ENCODE measurements at places on chromosomes 7 and 10.

- H3K4me1 ChIP-seq, result peaks cover 27% of the 10 kb centered on the region
- H3K27me3 ChIP-seq, result no peaks in the 10 kb centered on the region
- DNase-seq, result no peak
Measured at GRCh38 chr7:44145479-44145968, 4.4 kb upstream of the MYL7 start.

- no peaks in the 10 kb centered on the region for H3K36me3 ChIP-seq
- H3K27me3 ChIP-seq, result no peaks in the 10 kb centered on the region
- no peak overlapping the region for H3K27ac ChIP-seq
- H3K4me3 ChIP-seq, result no peak overlapping the region
- no peaks in the 10 kb centered on the region for H3K4me1 ChIP-seq
Measured at GRCh38 chr7:18798088-18798906, 302.7 kb downstream of the HDAC9 start.

DNA sequence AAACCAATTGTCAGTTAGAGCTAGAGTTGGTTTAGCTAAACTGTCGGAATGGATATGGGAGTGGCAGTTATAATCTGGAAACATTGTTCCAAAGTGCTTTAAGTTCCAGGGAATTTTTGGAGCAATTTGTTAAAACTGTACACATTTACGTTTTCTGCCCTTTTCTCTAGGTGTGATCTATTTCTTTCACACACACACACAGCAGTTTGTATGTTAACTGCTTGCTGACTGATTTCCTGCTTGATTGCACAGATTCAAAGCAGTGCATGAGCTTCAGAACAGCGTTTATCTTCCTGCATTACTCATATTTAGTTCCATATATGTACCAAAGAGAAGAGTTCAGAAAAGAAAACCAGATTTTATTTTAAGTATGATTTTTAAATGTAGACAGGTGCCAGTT is 57.9 kb downstream of the MGMT start:
- H3K27ac ChIP-seq, result no peak overlapping the region
- H3K4me1 ChIP-seq, result peaks cover 3% of the 10 kb centered on the region
- H3K27me3 ChIP-seq, result no peaks in the 10 kb centered on the region
- H3K4me3 ChIP-seq, result no peak overlapping the region
- DNase-seq, result no peak
- H3K36me3 ChIP-seq, result no peaks in the 10 kb centered on the region

DNA sequence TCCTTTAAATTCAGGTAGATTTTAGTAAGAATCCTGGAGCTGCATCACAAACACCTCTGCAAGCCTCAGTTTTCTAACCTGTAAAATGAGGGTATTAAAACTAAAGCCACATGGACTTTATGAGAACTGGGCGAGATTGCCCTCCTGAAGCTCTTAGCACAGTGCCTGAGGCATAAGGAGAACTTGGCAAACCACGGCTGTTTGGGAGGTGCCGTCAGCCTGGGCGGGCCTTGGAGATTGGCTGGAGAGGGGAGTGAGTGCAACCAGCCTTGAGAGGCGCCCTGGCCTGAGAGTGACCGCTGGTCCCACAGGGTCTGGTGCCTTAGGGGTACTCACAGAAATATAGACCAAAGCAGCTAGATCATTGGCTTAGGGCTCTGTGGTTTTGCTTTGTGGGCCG is 5.4 kb upstream of the TNS3 start:
- H3K4me3 ChIP-seq, result no peak overlapping the region
- no peaks in the 10 kb centered on the region for H3K36me3 ChIP-seq
- H3K4me1 ChIP-seq, result peaks cover 61% of the 10 kb centered on the region
- H3K27me3 ChIP-seq, result no peaks in the 10 kb centered on the region
- no peak overlapping the region for H3K27ac ChIP-seq

DNA sequence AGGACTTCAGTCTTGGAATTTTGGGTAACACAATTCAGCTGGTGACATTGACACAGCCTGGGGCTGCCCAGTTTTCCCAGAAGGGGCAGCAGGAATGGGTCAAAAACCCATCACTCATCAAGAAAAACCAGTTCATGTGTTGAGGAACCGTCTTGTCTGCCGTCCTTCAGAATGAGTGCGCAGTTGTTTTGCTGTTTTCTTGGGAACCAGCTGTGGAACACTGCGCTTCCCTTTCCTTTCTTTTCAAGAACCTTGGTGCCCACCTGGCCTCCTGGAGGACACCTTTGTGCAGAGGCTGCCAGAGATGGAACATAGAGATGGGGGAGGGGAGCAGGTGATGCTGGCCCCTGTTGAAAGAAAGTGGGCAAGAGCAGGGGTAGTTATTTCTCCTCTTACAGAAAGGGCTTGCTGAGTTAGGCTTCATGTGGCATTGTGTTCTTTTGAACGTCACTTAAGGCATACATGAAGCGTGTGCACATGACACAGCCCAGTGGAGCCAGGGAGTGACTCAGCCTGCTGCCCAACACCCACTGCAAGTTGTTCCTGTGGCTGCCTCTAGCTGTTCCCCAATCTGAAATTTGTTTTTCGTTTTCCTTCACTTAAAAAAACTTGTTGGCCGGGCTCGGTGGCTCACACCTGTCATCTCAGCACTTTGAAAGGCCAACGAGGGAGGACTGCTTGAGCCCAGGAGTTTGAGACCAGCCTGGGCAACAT is 87.4 kb upstream of the TNS3 start:
- DNase-seq, result peak; percentile 14
- H3K36me3 ChIP-seq, result no peaks in the 10 kb centered on the region
- H3K4me3 ChIP-seq, result no peak overlapping the region

- no peak overlapping the region for H3K27ac ChIP-seq
- H3K27me3 ChIP-seq, result no peaks in the 10 kb centered on the region
- no peak for DNase-seq
- H3K4me1 ChIP-seq, result no peaks in the 10 kb centered on the region
- H3K36me3 ChIP-seq, result no peaks in the 10 kb centered on the region
- no peak overlapping the region for H3K4me3 ChIP-seq
Measured at GRCh38 chr7:148274118-148274517, 316.4 kb upstream of the C7orf33 start.

All from esophagus squamous epithelium (tissue), 5 donors.